CMK (cell line): ENCODE measurements at places on chromosomes 3 and 15.

GRCh38 chr3:139238281-139239030 is 105.4 kb upstream of the MRPS22 start:
- DNase-seq = no peak

DNA sequence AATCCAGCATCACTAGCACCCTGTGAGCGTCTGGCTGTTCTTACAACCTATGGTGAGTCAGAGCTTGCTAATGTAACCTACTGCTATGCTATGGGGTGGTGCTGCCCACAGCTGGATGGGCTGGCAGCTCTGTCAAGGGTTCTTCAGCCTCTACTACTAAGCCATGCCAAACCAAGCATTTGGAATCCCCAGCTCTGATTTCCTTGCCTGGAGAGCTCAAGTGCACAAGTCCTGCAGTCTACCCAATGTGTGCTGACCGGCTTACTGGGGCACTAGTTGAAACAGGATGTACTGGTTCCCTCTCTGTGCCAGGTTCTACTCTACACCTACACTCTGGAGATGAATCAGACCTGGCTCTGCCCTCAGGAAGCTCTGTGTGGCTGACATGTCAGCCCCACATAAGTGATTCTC is 4.2 kb downstream of the TEX264 start:
- no peak for DNase-seq

- DNase-seq = no peak
Measured at GRCh38 chr15:57494581-57494980, 97.1 kb upstream of the MYZAP start.

DNA sequence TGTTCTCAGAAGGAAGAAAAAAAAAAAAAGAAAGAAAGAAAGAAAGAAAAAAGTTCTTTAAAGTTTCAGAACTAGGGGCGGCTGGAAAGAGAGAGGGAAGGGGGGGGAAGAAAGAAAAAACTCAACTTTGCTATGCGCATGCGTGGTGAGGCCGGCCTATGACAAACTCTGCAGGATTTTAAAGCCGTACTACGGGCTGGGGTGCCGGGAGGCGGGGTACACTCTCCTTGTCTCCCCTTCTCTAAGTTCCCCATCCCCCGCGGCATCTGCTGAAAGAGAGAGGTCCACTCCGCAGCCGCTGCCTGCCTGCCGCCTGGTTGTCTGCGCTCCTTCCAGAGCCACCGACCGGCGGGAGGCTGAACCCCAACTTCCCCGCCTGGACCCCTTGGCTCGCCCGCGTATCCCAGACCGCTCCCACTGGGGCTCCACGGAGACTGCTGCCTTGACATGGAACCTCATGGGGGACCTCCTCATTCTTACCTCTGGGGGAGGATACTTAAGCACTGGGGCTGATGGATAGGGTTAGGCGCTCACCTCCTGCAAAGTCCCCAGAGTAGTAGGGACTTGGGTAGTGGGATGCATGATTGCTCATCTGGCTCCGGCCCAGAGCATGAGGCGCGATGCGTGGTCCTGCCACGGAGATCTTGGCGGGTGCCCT is 1.4 kb upstream of the WNT5A start:
- DNase-seq = no peak

DNA sequence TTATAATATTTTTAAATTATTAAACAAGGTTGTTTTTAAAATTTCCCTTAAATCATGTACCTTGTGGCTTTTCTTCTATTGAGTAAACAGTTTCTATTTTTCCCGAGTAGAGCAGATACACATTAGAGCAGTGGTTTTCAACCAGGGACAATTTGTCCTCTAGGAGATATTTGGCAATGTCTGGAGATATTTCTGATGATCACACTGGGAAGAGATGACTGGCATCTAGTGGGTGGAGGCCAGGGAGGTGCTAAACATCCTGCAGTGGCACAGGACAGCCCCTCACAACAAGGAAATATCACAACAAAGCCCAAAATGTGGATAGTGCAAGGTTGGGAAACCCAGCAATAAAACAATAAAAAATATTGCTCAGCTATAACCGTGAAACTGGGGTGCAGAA is 113.0 kb upstream of the PTPRG start:
- no peak for DNase-seq

- no peak for DNase-seq
Measured at GRCh38 chr3:119073258-119074001, 38.8 kb upstream of the IGSF11 start.

DNA sequence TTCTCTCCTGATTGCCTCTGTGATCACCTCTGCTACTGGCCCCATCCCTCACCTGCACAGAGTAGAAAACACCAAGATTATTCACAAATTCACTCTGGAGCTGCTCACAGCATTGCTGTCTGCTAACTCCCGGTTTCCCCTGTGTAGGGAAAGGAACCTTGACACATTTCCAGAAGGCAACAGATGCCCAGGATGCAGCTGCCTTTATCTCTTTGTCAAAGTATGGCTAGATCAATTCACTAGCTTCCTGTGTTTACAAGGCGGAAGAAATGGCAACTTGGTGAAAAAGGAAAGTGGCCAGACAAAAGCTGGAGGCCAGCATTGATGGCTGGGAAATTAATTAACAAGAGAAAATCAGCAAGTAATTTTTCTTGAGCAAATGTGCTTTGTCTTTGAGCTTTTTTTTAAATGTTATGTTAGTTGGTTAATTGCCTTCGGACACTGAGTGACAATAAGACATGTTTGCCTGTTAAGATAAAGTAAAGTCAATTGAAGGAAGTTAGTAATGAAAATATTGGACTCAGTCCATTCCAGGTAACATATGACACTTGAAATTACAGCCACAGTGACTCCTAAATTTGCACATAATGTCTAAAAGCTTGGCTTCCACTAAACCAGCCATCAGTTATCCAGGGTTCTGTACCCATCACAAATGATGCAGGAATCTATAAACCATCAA is 394.6 kb upstream of the IL12A start:
- no peak for DNase-seq

GRCh38 chr3:106635271-106635670 is 742.0 kb upstream of the CCDC54 start:
- no peak for DNase-seq

DNA sequence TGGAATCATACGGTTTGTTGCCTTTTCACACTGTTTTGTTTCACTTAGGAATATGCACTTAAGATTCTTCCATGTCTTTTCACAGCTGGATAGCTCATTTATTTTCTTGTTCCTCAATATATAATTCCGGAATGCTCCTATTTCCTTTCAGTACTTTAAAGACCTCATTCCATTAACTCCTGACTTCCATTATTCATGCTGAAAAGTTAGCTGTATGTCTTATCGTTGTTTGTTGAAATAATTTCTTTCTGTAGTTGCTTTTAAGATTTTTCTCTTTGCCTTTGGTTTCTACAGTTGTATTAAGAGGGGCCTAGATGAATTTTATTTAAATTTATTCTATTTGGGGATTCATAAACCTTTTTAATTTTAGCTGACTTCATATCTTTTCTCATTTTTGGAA is 122.2 kb downstream of the ANXA2 start:
- no peak for DNase-seq

GRCh38 chr3:165532851-165533250 is 304.4 kb downstream of the BCHE start:
- no peak for DNase-seq

DNA sequence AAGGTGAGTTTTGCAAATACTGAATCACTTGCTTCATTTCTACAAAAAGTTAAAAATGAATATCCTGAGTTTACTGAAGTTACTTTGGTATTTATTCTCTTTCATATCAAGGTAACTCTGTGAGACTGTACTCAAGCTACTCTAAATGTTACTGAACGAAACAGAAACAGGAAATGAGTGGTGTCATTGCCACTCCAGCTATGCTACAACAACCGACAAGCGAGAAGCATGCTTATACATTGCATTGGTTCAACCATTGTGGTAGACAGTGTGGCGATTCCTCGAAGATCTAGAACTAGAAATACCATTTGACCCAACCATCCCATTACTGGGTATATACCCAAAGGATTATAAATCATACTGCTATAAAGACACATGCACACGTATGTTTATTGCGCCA is 313.2 kb upstream of the THBS1 start:
- DNase-seq = no peak

- DNase-seq = no peak
Measured at GRCh38 chr3:72763751-72764440, 84.3 kb downstream of the SHQ1 start.

- no peak for DNase-seq
Measured at GRCh38 chr15:61169275-61169903, 59.7 kb downstream of the RORA start.

GRCh38 chr3:17967111-17967510 is 224.7 kb upstream of the TBC1D5 start:
- no peak for DNase-seq

DNA sequence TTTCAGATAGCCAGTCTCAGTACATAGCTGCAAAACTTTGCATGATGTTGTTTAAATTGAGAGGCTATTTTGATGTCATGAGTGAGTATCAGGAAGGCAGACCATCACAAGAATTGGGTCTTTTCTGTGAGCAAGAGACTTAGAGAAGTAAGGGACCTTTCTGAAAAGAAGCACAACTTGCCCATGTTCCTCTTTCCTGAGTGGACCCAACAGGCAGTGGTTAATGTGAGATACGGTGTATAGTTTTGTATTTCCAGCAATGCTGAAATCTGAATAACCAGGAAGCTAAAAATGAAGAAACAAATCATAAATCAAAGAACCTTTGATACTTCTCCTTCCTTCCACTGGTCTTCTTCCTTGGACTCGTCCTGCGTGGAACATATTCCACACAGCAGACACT is 25.1 kb downstream of the MCTP2 start:
- no peak for DNase-seq

DNA sequence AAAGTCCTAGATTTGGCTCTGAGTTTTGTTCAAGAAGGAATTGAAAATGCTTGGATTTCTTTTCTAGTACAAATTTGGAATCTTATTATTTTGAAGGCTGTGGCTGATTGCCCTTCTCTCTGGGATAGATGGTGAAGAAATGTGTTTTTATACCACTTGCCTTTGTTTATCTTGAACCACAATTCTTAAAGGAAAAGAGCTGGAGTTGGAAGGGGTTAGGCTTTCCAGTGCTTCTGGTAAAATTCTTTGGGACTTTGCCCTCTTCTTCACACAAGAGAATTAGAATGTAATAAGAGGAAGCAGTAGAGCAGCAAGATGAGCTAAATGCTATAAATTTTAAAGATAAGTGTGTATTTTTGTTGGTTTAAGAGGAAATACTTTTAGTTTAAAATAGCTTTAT is 65.8 kb downstream of the COL6A5 start:
- no peak for DNase-seq

DNA sequence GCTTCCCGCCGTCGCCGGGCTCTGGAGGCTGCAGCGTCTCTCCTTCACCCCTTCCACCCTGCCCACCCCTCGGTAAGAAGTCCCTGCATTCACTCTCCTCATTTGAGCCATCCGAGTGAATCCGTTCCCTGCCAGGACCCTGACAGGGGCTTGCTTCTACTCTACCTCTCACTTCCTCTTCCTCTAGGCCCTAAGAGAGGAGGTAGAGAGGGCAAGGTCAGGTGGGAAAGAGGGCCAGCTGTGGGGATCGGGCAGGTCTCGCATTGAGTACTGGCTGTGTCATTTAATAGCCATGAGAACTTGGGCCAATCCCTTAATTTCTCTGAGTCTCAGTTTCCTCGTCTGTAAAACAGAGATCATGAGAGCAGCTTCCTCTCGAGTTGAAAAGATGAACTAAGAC is 283.6 kb downstream of the UACA start:
- DNase-seq = no peak

GRCh38 chr3:129329858-129330257 is 51.2 kb downstream of the HMCES start:
- no peak for DNase-seq

DNA sequence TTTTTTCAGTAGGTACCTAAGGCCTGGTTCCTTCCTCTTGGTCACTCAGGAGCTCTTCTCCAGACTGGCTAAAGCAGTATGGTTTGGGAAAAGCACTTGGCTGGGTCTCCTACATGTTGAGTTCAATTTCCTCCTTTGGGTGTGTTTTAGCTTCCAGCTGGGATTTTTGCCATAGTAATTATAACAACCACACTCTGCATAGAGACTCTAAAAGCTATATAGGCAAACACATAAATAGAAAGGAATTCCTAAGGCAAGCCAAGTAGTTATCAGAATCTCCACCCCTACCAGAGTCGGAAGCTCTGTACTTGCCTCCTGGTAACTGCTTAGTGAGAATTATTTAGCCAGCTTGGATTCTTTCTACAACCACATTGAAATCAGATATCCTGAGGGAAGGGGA is 48.6 kb downstream of the FOXL2 start:
- no peak for DNase-seq

DNA sequence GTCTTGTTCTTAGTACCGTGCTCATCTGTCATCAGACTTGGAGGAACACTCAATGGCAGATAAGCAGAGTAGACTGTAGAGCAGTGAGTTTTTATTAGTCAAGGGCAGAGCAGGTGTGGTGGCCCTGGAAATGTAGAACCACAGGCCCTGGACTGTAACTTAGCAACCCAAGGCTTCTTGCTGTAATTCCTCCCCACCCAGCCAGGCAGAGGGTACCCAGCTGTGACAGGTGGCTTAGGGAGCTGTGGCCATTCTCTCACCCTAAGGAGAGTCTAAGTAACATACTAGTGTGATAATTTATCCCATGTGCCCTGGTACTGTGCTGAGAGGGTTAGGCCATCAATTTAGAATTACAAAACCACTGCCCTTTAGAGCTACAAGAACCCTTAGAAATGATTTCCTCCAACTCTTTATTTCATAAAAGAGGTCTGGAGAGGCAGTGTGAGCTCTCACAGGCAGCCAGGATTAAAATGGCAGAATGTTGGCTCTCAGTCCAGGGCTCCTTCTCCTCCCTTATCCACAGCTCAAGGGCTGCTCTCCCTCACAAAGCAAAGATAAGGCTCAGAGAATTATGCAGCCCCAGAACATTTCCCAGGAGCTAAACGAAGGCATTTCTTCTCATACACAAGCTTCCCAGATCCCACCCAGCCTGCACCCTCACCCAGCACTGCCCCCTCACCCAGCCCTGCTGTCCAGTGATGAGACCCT is 3.0 kb downstream of the POMGNT2 start:
- DNase-seq = no peak

DNA sequence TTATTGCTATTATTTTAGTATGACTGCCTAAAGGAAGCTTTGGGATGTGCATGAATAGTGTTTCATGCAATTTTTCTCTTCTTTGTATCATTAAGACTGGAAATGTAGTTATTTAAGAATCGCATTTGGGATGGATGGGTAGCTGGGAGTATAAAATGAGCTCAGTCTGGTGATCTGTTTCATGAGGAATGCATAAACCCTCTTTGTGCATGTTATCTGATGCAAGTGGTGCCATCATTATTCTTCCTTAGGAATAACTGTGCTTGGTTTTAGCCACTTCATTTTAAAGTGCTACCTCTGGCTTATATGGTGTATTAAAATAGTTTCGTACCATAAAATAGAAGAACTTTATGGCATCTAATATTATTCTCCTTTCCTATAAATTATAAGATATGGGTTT is 535.6 kb downstream of the GRM7 start:
- DNase-seq = no peak
